ENCODE measurements at places on chromosomes 1 and 21.

DNA sequence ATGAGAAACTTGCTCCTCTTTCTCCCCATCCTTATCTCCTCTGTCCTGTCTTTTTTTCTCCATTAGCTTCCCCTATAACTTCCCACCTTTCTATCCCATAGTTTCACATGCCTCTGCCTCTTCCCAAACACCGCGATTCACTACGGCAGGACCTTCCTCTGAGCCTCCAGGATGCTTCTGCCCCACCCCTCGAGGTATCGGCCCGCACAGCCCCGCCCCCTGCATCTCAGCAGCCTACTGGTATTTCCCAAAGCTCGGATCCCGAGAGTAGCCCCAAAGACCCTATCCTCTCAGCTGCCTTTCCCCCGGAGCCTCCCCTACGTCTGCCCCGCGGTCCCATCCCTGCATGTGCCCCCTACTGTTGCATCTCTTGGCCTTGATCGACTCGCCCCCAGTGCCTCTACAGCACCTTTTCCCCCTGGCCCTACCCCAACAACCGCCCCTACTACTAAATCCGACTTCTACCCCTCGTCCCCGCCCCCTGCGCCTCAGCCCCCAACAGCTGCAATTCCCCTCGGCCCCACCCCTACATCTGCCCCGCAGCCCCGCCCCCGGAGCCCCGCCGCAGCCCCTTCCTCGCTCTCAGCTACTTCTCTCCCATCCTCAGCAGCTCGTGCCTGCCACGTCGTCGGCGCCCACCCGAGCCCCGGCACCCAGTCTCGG, 512 bp downstream of the PIAS3 start:
- DNase-seq = peak; percentile 54

DNA sequence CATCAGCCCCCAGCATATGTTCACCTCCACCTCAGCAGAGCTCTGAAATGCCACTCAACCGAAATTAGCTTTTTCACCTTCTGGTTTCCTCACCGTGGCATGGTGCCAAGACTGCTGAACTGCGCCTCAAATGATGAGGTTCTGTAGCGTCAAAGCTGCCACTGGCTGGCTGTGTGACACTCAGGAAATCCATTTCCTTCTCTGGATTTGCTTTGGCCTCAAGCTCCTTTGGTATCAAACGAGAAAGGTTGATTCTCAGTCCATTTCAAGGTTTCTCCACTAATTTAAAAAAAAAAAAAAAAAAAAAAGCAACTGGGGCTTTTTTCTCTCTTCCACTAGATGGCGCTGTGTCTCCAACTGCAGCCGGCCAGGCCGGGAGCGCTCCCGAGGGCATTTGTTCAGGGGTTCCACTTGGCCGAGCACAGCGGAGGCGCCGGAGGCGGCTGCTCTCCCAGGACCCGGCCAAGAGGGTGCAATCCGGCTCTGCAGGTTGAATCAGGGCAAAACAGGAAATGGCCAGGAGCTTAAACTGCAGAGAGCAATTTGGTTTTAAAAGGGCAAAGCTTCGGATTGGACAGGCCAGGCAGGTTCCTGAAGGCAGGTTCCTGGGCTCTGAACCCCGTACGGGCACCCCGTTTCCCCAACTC, 26.5 kb upstream of the PLA2G2C start:
- DNase-seq = peak; percentile 22

DNA sequence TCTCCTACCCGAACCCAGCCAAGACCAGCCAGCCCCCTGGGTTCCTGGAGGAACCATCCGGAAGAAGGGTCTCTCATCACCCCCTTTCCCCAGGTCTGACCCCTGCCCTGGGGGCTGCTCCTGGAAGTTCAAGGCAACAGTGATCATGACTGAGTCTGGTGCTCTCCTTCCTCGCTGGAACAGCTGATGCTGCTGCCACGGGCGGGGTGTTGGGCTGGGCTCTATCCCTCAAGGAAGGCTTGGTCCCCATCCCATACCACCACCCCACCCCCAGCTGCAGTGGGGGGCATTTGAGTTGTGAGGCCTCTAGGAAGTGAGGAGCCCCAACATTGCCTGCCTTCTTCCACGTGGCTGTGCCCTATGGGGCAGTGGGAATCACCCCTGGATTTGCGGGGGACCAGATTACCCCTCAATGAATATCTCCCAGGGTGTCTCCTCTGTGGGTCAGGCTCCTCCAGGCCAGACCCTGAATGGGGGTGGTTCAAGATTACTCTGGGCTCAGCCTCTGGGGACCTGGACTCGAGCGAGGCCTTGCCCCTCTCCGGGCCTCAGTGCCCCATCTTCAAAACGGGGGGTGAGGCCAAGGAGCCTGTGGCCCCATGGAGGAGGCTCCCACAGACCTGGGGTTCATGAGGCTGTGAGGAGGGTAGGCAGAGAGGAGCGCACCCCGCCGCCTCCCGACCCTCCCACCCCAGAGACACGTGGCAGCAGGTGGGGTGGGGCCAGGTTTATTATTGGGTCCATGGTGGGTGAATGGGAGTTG, 2.8 kb downstream of the MASP2 start:
- DNase-seq = no peak

DNA sequence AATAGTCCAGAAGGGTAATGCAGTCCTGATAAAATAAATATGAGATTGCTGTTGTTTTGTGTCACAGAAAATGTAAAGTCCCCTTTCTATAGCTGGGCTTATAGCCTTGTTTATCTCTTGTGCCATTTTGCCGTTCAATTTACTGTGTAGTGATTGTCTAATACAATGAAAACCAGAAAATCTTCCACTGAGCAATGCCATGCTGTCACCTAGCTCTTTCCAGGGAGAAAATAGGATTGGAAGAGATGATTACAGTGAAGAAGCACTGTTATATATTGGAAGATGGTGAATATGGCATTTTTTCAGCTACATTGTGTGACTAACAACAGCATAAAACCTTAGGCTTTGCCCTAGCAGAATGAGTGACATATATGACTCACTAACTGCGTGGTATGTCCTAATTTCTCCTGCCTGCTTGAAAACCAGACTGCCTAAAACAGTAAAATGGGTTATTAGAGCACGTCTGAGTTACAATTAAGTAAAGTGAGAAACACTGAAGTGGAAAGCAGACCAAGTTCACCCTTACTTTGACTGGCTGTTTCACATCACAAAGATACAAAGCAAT, 332.4 kb upstream of the ZP4 start:
- DNase-seq = no peak

GRCh38 chr1:11357276-11357675, 84.3 kb downstream of the UBIAD1 start:
- DNase-seq = peak; percentile 17

- no peak for DNase-seq
These were observed 74.8 kb upstream of the LRRN2 start for GRCh38 chr1:204760350-204760749.

- no peak for DNase-seq
These were observed 6.3 kb downstream of the PRCC start for GRCh38 chr1:156773607-156774006.

- DNase-seq = no peak
These were observed 47.9 kb downstream of the ELF3 start for GRCh38 chr1:202058001-202058908.

GRCh38 chr1:176880955-176881595, 283.4 kb downstream of the ASTN1 start:
- no peak for DNase-seq

DNA sequence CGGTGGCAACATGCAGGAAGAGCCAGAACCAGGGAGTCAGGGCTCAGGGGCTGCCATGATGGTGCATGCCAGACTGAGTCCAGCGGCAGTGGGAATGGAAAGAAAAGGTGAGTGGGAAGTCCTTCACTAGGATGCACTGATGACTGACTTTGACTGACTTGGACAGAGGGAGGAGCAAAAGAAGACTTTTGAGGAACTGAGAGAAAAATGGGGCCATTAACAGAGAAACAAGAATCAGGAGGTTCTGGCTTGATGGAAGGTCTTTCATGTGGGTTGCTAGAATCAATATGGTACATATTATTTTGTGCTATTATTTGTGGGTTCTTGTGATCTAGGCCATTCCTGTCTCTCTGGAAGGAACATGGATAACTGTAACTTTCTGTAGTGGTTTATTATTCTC, 454.6 kb upstream of the PROX1 start:
- no peak for DNase-seq

DNA sequence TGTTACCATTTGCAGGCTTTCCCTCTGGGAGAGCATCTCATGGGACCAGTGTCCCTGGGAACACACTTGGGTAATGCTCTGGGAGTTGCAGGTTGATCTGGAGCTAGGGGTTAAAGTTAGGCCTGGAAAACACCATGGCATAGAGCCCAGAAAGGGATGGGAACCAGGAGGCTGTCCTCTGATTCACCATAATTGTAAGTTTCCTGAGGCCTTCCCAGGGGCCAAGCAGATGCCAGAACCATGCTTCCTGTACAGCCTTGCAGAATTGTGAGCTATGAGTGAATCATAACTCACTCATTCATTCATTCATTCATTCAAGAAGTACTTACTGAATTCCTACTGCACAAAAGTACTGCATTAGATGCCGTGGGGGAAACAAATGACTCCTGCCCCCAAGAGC, 50.0 kb downstream of the LACTBL1 start:
- DNase-seq = no peak

DNA sequence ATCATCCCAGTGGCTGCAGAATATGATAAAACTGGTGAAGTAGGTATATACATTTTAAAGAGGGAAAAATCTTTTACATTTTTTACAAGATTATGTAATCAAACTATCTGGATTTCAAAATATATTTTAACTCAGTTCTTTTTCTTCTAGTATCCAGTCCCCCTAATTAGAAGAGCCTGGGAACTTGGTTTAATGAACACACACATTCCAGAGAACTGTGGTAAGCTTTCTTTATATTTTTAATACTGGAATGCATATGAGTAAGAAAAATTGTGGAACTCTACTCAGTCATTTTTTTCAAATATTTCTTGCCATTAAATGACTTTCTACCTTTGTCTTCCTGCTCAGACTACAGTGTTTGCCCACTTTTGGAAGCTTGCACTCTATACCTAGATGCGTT, 8.2 kb downstream of the ACADM start:
- no peak for DNase-seq

DNA sequence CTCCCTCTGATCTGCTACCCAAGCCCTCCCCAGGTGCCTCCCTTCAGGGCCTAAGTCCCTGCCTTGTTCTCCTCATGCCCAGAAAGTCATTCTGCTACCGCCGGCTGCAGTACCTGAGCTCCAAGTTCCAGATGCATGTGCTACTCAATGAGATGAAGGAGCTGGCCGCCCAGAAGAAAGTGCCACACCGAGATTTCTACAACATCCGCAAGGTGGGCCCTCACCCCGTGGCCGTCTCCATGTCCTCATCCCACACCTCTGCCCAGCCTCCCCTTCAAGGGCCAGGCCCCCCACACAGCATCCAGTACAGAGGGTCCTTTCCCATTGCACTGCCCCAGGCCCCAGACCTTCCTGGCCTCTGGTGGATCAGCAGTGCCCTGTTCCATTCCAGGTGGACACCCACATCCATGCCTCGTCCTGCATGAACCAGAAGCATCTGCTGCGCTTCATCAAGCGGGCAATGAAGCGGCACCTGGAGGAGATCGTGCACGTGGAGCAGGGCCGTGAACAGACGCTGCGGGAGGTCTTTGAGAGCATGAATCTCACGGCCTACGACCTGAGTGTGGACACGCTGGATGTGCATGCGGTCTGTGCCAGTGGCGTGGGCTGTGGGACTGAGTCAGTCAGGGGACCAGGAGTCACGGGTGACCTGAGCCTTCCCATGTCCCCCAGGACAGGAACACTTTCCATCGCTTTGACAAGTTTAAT, 8.2 kb downstream of the AMPD2 start:
- no peak for DNase-seq

DNA sequence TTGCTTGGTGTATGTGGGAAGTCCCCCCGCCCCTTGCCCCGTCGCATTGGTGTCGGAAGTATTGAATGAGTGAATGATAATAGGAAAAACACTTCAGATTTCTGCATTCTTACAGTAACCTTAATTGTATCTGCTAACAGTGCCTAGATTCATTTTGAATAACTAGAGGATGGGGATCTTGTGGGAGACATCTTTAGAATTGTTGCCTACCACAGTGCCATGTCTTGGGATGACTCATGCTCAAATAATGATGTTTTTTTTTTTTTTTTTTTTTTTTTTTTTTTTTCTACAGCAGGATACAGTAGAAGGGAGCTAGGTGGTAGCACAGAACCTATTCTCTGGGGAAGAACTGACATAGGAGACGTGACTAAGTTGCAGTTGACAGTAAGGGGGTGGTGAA, 237.9 kb downstream of the USP25 start:
- DNase-seq = no peak

- no peak for DNase-seq
These were observed 120.6 kb downstream of the KCNJ15 start for GRCh38 chr21:38377165-38378088.

GRCh38 chr1:85334962-85335361, 58.5 kb upstream of the BCL10 start:
- no peak for DNase-seq

DNA sequence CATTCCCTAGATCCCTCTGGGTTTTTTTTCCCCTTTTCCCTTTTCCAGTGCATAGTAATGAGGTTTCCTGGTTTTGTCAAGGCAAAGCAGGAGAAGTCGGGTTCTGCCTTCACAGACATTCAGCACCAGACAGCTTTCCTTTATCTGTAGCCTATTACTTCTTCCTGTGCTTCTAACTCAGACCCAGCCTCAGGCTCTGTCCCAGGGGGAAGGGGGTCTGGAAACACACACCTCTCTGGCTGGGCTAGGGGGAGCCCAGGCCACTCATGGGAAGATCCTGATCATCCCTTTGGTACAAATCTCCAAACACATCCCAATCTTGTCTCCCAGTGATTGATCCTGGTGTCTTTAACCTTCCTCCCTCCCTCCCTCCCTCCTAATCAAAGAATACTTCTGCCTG, 656.4 kb downstream of the LMO4 start:
- DNase-seq = no peak

GRCh38 chr1:56453016-56453415, 126.3 kb downstream of the PLPP3 start:
- no peak for DNase-seq

DNA sequence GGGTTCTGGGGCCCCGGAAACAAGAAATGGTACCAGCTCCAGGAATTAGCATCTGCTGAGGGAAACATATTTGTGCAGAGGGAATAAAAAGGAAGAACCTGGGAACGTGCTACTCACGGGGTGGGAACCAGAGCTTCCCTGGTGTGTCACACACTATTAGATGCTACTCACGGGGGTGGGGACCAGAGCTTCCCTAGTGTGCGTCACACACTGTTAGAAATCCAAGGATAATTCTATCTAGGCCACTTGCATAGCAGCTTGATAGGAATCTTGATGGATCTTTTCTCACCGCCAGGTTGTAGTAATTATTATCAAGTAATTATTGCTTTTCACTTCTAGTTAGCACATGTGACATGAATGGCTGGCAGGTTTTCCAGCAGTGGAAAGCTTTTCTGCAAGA, 54.5 kb upstream of the SCCPDH start:
- DNase-seq = no peak

- DNase-seq = no peak
These were observed 140.6 kb downstream of the ZNF281 start for GRCh38 chr1:200269256-200269655.

- DNase-seq = no peak
These were observed 70.1 kb downstream of the PTPRC start for GRCh38 chr1:198708761-198709525.

- DNase-seq = no peak
These were observed 31.7 kb downstream of the DMAP1 start for GRCh38 chr1:44244986-44245385.

- no peak for DNase-seq
These were observed 36.5 kb downstream of the SCCPDH start for GRCh38 chr1:246760422-246761347.

GRCh38 chr1:156884560-156885184, 8.8 kb upstream of the PEAR1 start:
- DNase-seq = no peak

All from nucleus accumbens (tissue), 56 donors.